ENCODE measurements at places on chromosomes 12 and 14. TPM values are rescaled to one million over a fixed set of nuclear protein-coding genes. Genes with fewer than 3 reads are reported as not detected.

SLC4A8 gene
- 4.6 TPM for total RNA-seq

GYS2 gene
- total RNA-seq = not detected

- no peak for DNase-seq
These were observed 176.8 kb downstream of the GXYLT1 start for GRCh38 chr12:41967668-41968500.

GRIP1 gene
- total RNA-seq = 2.3 TPM

DNA sequence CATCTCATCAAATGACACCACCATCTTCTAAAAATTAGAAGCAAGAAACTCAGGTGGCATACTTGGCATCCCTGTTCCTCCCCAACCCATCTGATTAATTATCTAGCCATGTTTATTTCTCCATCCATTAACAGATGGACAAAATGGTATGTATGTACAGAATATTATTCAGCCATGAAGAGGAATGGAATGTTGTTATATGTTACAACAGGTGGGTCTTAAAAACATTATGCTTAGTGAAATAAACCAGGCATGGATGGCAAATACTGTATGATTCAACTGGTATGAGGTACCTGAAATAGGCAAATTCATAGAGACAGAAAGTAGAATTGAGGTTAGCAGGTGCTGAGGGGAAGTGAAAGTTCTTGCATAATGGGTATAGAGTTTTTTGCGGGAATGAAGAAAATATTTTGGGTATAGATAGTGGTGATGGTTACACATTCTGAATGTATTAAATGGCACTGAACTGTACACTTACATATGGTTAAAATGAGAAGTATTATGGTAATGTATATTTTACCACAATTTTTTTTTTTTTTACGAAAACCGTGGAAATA is 17.5 kb downstream of the YY1 start:
- DNase-seq = no peak

GALNT6 gene
- 12.6 TPM for total RNA-seq

RNASE3 gene
- total RNA-seq = not detected

NOVA1 gene
- total RNA-seq = not detected

SLC10A1 gene
- not detected for total RNA-seq

SERPINA12 gene
- not detected for total RNA-seq

- DNase-seq = no peak
These were observed 273.0 kb upstream of the SFSWAP start for GRCh38 chr12:131437706-131438492.

SUSD6 gene
- 73.8 TPM for total RNA-seq

DNA sequence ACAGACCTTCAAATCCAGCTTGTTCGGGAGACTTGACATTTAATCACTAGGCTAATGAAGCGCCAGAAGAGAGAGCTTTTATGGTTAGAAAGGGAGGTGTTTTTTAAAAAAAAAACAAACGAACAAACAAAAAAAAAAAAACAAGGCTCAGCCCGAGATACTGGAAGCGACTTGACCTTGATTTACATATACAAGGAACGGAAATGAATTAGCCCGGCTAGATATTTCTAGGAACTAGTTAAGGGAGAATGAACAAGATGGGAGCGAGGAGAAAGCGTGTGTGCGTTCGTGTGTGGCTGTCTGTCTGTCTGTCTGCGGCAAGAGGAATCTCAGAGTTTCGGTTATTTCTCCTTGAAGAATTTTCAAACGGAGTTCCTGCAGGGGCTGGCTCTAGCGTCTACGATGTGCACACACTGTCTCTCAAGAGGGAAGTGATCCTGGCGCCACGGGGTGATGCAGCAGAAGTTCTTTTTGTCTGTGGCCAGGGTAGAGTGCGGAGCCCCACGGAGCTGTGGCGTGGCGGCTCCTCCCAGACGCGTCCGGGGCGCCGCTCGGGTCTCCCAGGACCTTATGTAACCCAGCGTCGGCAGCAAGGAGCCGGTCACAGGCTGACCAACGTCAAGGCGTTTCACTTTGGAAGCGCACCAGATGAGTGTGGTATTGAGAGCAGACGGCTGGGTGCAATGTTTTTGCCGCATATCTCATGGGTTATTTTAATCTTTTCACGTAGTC is 18.8 kb downstream of the SOCS2 start:
- DNase-seq = peak; percentile 37

GRCh38 chr12:70402597-70402996 is 36.5 kb downstream of the KCNMB4 start:
- DNase-seq = no peak

GRCh38 chr12:89936631-89937030 is 228.0 kb upstream of the ATP2B1 start:
- DNase-seq = no peak

GRCh38 chr14:22497144-22497423 is 91.9 kb downstream of the DAD1 start:
- no peak for DNase-seq

VDR gene
- total RNA-seq = 224 TPM

- DNase-seq = no peak
These were observed 7.3 kb upstream of the EDDM3B start for GRCh38 chr14:20760950-20761349.

DNA sequence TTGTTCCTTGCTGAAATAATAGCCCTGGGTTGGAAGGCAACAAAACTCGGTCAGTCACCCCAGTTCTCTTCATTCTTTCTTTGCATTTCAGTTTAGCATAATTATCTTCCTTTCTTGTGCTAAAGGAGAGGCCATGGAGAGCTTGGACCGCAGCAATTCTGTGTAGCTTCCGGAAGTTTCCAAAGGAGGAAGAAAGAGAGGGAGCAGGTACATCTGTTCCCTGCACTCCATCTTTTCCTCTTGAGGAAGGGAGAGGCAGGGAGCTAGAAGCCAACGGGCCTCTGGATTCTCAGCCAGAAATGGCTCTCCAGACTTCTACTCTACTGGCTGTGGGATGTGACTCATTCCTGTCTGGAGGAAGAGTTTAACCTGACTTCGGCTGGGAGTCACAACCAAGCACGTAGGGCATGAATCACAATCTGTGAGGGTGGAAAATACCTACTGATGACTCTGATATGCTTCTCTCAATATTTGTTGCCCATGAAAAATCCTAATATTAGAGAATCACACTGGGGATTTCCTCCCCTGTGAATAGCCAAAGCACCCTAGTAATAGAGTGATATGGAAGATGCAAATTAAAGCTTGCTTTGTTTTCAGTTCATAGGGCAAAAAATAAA is 17.0 kb downstream of the ANO6 start:
- DNase-seq = peak; percentile 55

GRCh38 chr12:26452511-26452910 is 257.1 kb downstream of the SSPN start:
- DNase-seq = no peak

- no peak for DNase-seq
These were observed 7.8 kb downstream of the RASAL1 start for GRCh38 chr12:113127791-113128199.

GRCh38 chr12:23681237-23681636 is 268.2 kb downstream of the SOX5 start:
- no peak for DNase-seq

TAMALIN gene
- 11.1 TPM for total RNA-seq

Data from activated T-cell treated with anti-CD3 and anti-CD28 coated beads, Interleukin-2, amount 50 U/mL, for 72 hours (primary cell).